ENCODE measurements at places on chromosomes 5 and 9.

- DNase-seq = no peak
These were observed 9.9 kb downstream of the ZNF618 start for GRCh38 chr9:113886026-113886369.

DNA sequence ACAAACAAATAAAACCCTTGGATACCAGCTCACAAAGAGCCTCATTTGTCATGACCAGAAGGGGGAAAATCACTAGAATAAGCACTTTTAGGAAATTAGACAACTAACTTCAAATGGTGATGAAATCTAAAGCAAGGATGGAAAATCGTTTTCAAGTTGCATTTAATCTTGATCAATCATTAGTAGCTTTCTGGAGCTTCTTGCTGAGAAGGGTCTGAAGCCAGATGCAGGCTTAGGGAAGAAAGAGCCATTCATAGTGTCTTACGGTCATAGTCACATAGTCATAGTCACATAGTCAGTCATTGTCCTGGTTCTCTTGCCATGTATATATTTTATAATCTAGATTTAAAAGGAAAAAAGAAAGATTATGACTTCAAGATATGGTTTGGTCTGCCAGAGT, 610.5 kb downstream of the ACTL7B start:
- DNase-seq = no peak

DNA sequence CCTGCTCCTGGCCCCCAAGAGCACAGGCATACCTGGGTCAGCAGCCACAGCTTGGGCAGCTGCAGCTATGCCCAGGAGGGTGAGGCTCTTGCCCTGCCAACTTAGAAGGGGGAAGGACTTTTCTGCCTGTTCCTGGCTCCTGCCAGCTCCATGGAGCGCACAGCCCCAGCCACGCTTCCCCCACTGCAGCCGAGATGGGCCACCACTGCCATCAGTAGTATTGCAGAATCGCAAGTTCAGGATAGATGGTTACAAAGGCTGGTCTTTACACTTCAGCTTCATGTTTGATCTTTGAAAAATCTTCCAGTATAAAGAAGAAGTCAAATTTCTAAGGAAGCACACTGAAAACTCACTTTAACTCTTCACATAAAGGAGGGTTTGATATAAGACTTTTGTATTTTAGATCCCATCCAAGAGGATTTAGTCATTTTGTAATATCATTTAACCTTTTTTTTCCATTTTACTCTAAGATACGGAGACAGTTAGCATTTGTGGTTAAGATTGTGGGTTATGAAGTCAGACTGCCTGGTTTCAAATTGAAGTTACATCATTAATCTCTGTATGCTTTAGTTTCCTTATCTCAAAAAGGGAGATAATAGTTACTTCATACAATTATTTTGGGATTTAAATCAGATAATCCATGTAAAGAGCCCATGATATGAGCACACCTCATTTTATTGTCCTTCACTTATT, 81.8 kb downstream of the NLN start:
- DNase-seq = peak; percentile 29

DNA sequence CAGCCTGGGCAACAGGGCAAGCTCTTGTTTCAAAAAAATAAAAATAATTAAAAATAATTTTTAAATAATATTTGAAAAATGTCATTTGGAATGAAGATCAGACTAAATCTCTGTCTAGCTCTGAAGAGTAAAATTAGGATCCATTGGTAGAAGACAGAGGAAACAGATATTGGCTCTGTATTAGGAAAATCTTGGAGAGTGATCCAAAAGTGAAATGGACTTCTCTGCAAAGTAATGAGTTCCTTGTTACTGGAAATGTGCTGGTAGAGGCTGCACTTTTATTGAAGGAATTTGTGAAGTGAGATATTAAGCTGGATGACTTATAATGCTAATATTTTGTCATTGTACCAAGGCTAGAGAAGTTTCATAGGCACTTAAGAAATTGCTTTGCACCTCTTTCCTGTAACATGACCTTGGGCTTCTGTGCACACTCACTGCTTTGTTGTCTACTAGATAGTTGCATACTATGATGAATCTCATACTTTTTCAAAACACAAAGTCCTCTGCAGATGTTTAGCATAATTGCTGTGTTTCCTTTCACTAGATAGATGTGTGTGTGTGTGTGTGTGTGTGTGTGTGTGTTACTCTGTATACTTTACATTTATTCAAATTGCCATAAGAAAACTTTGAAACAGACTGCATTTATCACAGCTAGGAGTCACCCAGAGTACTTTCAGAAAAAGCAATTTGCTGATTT, 13.1 kb downstream of the THBS4 start:
- no peak for DNase-seq

DNA sequence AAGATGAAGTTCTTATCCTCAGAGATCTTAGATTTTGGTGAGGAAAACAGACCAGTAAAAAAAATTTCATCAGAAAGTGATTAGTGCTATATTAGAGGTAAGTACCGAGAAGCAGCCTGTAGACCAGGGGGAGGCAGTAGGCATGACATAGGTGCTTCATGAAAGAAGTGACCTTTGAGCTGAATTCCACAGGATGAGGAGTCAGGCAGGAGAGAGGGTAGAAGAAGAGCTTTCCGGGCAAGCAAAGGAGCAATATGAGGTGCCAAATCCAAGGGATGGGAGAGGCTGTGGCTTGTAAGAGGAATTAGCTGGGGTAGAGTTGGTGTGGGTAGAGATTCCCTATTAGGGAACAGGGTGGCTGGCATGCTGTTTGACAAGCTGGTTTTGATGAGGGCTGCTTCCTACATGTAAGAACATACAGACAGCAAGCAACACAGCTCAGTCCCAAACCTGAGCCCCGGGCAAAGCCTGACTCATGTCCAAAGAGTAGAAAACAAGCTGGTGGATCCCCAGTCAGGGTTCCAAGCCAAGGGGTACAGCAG, 48.4 kb upstream of the PWWP2A start:
- DNase-seq = no peak

DNA sequence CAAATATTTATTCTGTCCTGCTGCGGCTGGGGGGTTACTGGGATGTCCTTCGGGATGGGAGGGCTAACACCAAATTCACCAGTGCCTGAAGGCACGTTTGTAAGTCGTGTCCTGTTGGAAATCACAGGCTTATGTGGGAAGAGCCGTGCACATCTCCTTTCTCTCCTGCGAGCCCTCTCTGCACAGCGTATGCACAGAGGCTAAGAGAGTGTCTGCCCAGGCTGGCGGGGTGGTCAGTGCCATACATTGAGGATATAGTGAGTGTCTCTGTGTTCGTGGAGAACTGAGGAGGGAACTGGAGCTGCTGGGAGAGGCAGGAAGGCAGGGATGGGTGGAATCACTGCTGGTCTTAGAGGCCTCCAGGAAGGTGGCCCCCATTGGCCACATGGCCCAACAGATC, 110.1 kb downstream of the WNK2 start:
- no peak for DNase-seq

GRCh38 chr9:34170237-34170991, 8.4 kb upstream of the UBAP1 start:
- DNase-seq = no peak

DNA sequence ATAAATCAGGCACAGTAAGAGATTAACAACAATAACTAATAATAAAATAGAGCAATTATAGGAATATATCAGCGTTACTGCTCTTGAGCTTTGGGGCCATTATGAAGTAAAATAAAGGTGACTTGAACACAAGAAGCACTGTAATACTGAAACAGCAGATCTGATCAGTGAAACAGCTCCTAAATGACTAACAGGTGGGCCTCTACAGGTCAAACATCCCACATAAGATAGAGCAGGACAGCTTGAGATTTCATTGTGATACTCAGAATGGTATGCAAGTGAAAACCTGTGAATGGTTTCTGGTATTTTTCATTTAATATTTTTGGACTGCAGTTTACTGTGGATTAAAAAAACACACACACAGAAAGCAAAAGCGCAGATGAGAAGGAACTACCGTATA, 24.0 kb upstream of the MAP3K1 start:
- DNase-seq = no peak

- DNase-seq = peak; percentile 49
These were observed 210.5 kb downstream of the SNX18 start for GRCh38 chr5:54727874-54728587.

DNA sequence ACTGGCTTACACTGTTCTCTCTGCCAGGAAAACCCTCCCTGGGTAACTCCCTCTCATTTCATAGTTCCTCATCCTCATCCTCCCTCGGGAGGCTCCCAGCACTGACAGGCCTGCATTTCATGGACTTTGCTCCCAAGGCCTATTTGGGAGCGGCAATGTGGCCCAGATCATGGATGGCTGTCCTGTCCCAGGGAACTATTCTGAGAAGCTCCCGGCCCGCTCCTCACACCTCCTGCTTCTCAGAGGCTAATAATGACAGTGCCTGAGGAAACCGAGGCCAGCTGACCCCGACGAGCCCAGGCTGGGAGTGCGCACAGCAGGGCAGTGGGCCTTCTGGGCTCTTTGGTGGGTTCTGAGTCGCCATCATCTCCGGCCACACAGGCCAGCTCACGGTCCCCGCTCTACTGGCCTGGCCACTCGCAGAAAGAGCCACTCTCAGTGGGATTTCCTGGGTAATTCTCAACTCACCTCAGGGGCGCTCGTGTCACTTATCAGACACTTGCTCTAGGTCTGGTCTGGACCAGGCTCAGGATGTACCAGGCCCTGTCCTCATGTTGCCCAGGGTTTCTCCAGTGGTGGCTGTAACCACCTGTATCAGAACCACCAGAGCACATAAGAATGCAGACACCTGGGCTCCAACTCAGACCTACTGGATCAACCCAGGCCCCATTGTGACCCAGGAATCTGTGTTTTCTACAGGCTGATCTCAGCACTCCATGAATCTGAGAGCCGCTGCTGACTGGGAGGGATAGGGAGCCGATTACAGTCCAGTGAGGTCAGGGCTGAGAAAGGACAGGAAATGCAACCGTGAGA, 2.0 kb upstream of the DOLPP1 start:
- no peak for DNase-seq

- peak; percentile 76 for DNase-seq
These were observed at the start of gene RNF224 for GRCh38 chr9:137227054-137227852. Gene RNF224, plus strand, starts transcription at chr9:137227502. Its CDS starts 834 bp downstream, at chr9:137228336.

- no peak for DNase-seq
These were observed 134.2 kb upstream of the C6 start for GRCh38 chr5:41347569-41347968.

GRCh38 chr5:168796593-168797580, 217.7 kb upstream of the PANK3 start:
- DNase-seq = no peak

GRCh38 chr5:142664067-142664466, 21.8 kb downstream of the FGF1 start:
- DNase-seq = no peak

- no peak for DNase-seq
These were observed 56.7 kb downstream of the TLE1 start for GRCh38 chr9:81632599-81632998.

DNA sequence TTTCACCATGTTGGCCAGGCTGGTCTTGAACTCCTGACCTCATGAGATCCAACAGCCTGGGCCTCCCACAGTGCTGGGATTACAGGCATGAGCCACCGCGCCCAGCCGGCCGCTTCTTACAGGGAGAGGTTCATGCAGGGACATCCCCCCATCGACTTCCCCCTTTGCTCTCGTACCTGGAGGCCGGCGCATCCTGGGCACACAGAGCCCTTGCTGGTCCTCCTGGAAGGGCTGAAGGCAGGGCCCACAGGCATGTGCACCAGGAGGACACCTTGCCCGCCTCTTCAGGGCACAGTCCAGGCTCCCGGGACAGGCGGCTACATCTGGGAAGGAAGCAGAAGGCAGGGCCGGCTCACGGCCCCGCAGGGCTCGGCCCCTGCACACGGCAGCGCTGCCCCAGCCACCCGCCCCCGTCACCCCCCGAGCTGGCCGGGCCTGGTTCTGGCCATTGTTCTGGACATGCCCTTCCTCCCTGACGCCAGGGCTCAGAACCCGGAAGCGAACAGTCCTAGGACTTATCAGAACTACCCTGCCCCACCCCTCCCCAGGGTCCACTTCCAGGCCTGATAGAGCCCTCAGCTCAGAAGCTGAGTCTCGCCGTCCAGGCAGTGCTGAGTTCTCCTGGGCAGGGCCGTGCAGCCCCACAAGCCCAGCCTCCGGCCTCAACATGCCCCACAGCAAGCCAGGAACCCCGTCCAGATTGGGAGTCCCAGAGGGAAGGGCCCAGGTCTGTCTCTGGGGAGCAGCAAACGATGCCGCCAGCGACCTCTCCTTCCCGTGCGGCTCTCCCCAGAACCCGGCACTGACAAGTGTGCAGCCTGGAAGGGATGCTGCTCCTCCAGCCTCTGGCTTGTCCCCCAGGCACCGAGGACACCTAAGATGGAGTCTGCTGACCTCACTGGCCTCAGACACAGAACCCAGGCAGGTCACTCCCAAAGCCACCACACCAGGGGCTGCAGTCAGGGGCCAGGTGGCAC, 2.9 kb downstream of the NPDC1 start:
- DNase-seq = no peak

GRCh38 chr5:62902126-62902525, 323.5 kb downstream of the LRRC70 start:
- no peak for DNase-seq

DNA sequence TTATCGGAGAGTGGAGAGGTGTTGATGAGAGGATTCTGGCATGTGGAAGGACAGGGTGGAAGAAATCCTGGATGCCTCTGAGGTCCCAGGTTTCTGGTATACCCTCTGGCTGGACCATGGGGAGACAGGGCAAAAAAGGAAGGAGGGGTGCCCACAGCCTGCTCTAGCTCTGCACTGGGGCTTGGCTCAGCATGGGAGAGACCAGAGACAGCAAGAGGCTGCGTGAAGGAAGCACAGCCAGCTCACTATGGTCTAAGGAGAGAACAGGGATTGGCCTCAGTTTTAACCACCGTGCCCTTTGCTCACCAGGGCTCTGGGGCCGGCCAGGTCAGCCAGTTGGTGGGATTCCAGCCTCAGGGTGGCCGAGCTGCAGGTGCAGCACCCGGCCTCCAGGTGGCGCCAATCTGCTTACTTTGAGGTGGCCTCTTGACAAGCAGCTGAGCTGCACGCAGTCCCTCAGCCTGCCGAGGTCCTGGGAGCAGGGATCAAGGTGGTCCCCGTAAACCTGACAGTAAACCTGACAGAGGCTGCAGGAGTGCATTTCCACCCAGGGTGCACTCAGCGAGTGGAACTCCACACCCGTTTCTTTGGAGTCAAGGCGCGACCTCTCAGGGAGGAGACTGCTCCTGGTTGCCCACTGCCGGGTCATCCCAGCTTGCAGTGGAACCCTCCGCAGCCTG, 25.0 kb upstream of the SPTLC1 start:
- DNase-seq = peak; percentile 77

DNA sequence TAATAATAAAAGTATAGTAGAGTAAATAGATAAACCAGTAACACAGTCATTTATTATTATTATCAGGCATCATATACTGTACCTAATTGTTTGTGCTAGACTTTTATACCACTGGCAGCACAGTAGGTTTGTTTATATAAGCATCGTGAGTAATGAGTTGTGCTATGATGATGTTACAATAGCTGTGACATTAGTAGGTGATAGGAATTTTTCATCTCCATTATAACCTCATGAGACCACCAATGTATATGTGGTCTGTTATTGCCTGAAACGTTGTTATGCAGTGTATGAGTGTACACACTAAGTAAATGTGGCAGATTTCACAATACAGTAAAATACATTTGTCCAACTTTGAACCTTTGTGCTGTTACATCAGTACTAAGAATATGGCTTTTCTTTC, 72.7 kb upstream of the SPATA31D4 start:
- no peak for DNase-seq

GRCh38 chr5:74311961-74312360, 328.6 kb downstream of the ENC1 start:
- DNase-seq = no peak

All from suppressor macrophage (primary cell).